Stimulated activated CD4-positive, alpha-beta T cell treated with anti-CD3 and anti-CD28 coated beads, Interleukin-15, amount 100 ng/mL, for 24 hours (primary cell): ENCODE measurements at places on chromosomes 16 and 17.

DNA sequence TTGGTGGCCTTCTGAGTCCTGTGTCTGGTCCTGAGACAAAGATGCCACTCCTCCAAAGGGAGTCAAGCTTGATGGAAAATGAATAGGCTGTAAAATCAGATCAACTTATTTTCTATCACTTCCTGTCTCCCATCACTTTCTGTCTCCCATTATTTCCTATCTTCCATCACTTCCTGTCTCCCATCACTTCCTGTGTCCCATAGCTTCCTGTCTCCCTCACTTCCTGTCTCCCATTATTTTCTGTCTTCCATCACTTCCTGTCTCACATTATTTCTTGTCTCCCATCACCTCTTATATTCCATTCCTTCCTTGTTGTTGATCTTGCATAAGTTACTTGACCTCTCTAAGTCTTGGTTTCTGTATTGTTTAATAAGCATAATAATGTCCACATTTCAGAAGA is 418.5 kb upstream of the EEF2KMT start:
- no peak for DNase-seq

- no peak for DNase-seq
Observed at GRCh38 chr16:15954814-15955151, 5.4 kb downstream of the ABCC1 start.

DNA sequence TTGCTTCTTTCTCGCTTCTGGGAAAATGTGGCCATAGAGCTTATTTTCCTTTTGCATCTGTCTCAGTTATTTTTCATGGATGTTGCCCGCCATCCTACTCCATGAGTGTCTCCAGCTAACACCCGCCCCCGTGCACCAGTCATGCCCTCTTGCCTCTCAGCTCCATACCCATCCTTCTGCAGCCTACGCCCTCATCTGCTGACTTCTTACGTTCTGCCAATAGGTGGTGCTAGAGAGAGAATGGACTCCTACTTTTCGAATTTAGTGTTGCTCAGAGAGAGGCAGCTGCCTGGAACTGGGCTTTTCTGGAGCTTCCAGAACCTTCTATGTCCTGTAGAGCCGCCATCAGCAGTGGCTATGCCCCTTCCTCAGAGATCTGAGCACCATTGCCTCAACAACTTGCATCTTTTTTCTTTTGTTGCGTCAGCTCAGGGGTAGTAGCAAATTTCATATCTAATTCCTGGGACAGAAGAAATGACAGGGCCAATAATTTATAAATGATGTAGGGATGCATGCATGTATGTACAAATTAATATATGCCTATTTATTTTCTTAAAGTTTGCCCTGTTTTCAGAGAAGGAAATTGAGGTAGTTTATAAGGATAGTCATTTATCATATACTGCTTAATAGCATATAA is 119.7 kb upstream of the MYOCD start:
- DNase-seq = peak; percentile 5

GRCh38 chr16:3937066-3937875 is 56.8 kb upstream of the CREBBP start:
- no peak for DNase-seq

DNA sequence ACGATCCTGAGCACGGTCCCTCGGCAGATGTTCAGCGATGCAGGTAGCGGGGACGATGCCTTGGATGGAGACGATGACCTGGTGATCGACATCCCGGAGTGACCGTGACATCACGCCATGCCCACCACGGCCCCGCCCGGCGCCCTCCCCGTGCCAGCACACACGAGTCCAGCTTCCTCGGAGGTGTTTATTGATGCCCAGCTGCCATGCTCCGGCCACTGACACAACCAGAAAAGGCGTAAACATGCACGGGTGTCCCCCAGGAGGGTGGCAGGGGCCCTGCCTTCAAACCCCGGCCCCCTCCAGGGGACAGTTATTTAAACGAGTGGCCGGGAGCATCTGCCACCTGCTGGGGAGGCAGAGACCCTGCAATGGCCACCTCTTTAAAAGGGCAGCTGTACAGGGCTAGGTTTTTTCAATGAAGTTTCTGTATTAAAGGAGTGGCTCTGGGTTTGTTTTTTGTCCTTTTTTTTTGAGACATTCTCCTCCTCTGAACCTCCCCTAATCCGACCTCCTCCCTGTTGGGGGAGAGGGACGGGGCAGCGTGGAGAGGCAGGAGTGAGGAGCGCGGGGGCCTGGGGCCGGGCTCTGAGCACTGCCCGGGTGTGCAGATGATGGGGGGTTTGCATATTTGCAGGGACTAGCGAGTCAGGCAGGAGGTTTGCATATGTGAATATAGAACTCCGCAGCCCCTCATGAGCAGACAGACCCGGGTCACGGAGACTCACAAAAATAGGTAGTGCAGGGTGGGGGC is 5.3 kb downstream of the DOC2A start:
- peak; percentile 55 for DNase-seq

- DNase-seq = no peak
Observed at GRCh38 chr16:73304008-73304774, 256.3 kb upstream of the ZFHX3 start.

GRCh38 chr17:29113334-29113733 is 66.9 kb downstream of the MYO18A start:
- no peak for DNase-seq

DNA sequence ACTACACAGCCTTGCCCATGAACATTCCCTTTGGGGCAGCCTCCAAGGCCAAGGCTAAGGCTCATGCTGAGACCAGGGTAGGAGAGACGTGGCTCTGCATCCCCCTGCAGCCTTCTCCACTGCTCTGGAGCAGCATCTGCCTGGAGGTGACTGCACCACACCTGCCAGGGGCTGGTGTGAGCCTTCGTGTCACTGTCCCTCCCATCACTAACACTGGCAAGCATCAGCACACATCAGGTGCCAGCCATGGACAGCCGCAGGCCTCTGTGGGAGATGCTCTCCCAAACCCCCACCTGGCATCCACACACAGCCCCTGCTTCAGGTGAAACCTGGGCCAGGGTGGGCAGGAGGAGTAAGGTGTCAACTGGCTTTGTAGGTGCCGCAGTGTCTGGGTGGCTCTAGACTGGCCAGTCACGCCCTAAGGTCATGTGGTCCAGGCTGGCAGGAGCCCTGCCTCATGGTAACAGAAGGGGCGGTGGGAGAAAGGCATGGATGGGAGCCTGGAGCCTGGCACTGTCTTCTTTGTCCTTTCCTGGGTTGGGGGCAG is 18.1 kb upstream of the MTSS2 start:
- DNase-seq = no peak

DNA sequence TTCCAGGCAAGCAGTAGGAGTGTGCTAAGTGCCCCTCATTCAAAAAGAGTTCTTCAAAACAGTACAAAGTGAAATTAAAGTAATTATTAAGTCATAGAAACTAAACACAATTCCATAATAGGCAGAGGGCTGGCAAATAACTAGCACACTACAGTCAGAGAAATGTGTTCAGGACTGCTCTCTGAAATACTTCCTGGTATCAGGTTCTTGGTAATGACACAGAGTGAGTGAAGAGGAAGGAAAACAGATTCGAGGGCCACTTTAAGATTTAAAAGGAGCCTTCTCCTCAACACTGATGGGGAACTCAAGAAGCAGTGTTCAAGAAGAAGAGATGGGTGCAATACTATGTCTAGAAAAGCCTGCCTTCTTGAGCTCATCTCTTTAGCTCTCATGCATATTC is 139.2 kb downstream of the TOX3 start:
- DNase-seq = no peak

GRCh38 chr17:35540589-35541404 is 3.3 kb upstream of the SLFN12L start:
- peak; percentile 62 for DNase-seq
